ENCODE measurements at places on chromosomes 13 and 19. TPM values are rescaled to one million over a fixed set of nuclear protein-coding genes. Genes with fewer than 3 reads are reported as not detected.

OR7C1 gene
- not detected for total RNA-seq

CFAP97D2 gene
- not detected for total RNA-seq

DACT3 gene
- total RNA-seq, result not detected

- DNase-seq, result no peak
Observed at GRCh38 chr13:109657395-109657794, 129.0 kb downstream of the IRS2 start.

GRCh38 chr13:80168089-80168850, 172.7 kb downstream of the SPRY2 start:
- peak; percentile 18 for DNase-seq

DNA sequence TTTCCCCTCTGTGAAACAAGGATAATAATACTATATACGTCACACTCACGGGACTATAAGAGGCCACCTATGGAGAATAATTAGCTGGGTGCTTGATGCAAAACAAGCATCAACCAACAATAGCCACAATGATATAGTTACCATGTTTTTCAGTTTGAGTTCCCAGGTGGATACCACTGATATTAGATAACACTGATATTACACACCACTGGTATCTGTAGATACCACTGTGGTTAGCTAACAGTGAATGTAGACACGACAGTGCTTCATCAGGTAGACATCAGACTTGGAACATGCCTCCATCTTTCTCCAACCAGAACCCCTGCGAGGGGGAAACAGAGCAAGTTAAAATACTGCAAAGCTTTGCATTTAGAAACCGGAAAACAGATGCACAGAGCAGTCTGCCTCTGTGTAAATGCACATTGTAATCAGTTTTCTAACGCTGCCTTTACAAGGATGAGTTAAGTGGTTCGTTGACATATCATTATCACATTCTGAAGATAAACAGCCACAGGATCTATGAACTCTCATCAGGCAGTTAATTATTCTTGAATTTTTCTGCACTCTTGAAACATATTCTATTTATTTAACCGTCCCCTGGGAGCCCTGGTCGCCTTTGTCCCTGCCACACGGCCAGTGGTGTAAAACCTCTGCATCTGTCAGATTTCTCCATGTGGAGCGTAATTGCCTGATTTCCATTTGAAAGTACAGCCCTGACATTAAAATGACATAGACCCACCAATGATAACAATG, 80.7 kb downstream of the RNASEH2B start:
- DNase-seq, result no peak

DNA sequence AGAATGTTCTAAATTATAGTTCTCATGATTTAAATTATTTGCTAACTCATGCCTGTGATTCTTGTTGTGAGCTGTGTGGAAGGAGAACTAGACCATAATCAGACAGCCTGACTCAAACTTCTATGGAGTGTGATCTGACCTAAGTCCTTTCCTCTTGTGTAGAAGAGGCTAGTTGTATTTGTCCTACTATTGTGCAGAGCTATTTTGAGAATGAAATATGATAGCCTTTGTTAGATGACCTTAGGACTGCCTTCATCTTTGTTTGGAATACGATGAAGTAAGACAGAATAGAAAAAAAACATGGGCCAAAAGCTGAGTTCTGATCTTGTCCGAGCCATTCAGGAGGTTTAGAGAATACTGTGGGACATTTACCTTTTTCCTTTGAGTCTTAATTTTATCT, 119.4 kb downstream of the STOML3 start:
- DNase-seq, result no peak
